Mucosa of gallbladder (tissue), 1 donor: ENCODE measurements at places on chromosomes 6 and 20. TPM values are rescaled to one million over a fixed set of nuclear protein-coding genes. Genes with fewer than 3 reads are reported as not detected.

- no peak for DNase-seq
These were observed 12.4 kb downstream of the GABBR1 start for GRCh38 chr6:29620630-29621029.

DNA sequence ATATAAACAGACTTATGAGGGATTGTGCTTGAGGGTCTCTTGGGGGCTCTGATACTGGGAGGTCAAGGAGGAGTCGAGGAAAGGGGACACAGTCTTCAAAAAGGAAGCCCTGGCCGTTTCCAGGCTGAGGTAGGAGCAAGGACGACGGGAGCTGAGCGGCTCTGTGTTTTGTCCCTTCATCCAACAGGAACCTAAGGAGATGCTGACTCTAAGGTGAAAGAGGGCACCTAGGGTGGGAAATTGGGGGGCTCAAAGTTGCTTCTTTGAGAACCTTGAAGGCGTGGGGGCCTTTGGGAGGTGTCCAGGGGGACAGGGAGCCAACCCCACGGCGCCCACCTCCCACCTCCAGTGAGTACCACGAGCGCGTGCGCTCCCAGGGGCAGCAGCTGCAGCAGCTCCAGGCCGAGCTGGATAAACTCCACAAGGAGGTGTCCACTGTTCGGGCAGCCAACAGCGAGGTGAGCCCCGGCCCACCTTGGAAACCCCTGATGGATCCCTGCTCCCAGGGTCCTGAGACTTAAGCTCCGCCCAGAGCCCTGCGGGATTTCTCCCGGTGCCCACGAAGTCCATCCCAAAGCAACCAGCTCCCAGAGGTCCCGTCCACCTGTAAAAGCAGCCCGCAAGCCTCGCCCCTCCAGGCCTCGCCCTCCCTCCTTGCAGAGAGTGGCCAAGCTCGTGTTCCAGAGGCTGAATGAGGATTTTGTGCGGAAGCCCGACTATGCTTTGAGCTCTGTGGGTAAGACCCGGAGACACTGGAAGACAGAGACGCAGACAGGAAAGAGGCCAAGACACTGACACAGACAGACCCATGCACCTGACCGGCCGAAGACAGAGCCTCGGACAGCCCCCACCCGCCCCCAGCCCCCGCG lies 2.9 kb downstream of the SPAG4 start:
- no peak for DNase-seq

Gene SEL1L2
- 0.52 TPM for total RNA-seq

DNA sequence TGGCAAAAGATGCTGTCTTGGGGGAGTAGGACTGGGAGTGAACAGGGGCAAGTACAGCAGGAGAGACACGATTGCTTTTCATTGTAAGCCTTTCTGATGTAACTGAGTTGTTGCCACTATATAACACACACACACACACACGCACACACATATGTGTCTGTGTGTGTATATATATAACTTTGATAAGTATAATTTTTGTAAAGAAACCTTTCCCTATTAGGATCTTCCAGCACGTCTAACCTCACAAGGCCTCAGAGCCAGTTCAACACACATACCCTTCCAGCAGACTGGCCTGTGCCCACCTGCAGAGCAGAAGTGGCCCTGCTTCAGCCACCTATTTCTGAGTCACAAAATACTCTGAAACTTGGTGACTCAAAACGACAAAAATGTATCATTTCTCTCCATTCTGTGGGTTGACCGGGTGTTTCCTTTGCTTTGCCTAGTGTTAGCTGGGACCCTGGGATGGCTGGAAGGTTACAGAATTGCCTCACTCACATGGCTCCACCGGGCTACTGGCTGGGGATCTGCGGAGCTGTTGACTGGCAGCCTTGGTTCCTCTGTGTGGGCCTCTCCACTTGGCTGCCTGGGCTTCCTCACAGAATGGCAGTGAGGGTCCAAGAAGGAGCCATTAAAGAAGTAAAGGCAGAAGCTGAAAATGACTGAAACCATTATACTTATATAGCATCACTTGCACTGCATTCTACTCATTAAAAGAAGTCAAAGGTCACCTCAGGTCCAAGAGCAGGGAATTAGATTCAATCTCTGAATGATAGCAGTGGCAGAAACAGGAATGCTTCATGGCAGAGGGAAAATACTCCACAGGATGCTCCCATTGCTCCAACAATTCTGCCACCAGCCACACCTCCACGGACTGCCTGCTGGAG lies 126.4 kb downstream of the BANF2 start:
- DNase-seq, result no peak

GRCh38 chr6:3351105-3351676 lies 92.4 kb downstream of the PSMG4 start:
- DNase-seq, result no peak
